ENCODE measurements at places on chromosomes 7 and 10. TPM values are rescaled to one million over a fixed set of nuclear protein-coding genes. Genes with fewer than 3 reads are reported as not detected.

MBL2 gene
- 0.43 TPM for total RNA-seq

ZNF736 gene
- total RNA-seq: 0.81 TPM

GAD2 gene
- not detected for total RNA-seq

PNLIPRP1 gene
- not detected for total RNA-seq

TMEM236 gene
- total RNA-seq: not detected

All from G401 (cell line).